ENCODE measurements at places on chromosomes 6 and 20.

GRCh38 chr6:53487080-53487479, 57.8 kb downstream of the GCLC start:
- no peak for DNase-seq

DNA sequence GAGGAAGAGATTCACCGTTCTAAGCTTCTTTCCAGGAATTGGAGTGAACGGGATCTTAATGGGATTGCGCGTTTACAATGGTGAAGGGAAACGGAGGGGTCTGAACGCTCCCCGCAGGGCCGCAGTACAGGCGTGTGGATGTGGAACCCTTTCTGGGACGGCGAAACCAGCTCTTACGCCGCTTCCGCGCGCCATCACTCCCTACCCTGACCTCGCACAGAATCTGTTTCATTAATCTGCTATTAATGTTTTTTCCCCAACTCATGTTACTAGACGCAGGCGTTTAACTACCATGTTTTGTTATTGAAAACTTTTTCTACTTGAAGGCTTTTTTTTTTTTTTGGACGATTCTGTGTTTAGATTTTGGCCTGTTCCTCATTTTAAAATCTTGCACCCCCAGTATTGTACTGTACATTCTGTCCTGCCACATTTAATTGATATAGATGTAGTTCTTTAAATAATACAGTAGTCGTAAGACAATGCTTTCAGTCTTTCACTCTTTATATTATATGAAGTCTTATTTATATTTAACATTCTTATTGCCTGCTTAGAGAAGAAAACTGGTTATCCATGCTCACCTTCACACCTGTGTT, 696 bp upstream of the SUPT3H start:
- DNase-seq, result no peak

DNA sequence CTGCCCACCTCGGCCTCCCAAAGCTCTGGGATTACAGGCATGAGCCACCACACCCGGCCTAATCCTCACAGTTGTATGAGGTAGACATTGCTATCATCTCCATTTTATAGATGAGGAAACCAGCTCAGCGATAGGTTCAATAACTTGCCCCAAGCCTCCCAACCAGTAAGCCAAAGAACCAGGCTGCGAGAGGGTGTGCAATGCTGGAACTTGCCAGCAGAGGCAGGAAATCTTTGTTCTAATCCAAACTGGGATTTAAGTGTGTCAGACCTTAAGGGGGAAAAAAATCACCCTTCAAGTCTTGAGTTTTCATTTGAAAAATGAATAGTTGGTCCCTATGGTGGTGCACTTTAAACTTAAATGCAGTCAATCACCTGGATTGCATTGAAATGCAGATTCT, 20.1 kb upstream of the RNGTT start:
- DNase-seq, result no peak

- no peak for DNase-seq
These were observed 44.2 kb upstream of the ARFGEF2 start for GRCh38 chr20:48877304-48877703.

- DNase-seq, result no peak
These were observed 369.4 kb downstream of the BMP2 start for GRCh38 chr20:7136886-7137285.

DNA sequence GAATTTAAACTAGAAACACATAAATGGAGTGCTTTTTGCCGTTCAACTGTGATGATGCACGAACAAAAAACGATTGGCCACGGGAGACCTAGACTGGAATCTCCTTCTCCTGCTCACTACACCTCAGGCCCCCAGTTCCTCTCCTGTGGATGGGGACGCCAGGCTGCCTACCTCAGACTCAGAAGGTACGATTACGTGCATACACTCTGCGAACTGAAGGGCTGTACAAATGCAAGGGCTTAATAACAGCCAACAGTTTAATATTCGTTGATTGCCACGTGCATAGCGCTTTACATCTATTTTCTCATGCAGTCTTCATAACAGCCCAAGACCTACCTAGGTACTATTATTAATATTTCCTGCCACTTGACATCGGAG, 495 bp upstream of the ARMC2 start:
- no peak for DNase-seq

DNA sequence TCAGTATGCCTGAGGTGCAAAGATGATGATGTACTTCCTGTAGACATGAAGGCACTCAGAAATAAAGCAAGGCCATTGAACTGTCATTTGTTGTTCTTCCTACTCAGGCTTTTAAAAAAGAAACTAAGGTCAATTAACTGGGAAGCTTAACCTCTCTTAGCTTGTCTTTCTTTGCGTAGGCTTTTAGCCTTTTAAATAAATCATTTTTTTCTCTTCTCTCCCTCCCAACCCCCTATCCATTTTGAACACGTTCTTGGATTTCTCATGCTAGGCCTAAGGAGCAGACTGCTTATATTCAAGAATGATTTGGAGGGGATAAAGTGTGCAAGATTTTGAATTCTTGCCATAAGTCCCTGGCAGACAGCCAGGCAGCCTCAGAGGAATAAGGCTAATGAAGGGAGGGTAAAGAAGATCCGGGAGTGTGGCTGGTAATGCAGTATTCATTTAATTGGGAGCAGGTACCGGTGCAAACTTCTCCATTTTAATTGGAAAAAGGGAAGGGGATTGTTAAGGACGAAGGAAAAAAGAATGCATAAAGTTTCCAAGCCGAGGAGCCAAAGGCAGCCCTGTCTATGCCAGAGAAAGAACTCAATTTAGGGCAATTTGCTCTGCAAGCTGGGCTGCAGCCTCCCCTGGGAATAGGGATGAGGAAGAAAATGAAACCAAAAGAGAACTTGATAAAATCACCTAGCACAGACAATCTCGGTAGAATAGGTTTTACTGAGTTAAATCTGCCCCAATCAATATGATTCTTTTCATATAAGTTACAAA, 343.8 kb upstream of the MMS22L start:
- no peak for DNase-seq

GRCh38 chr6:105794239-105794638, 291.9 kb upstream of the PRDM1 start:
- DNase-seq, result no peak

DNA sequence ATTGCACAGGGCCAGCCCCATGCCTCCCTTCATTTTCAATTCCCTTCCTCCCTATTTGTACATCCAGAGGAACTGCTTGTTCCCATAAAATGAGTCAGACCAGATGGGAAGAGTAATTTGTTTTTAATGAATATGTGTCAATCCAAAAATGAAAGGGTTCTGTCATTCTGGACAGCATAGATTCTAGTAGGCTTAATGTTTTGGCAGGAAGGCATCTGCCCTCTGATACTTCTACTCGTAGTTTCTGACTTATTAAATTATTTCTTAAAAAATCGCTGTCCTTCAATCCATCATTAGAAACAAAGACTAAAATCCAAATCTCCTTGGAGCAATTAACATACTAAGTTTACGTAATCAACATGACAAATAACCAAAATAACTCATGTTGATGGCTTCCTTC, 665.5 kb downstream of the TENT5A start:
- DNase-seq, result no peak

DNA sequence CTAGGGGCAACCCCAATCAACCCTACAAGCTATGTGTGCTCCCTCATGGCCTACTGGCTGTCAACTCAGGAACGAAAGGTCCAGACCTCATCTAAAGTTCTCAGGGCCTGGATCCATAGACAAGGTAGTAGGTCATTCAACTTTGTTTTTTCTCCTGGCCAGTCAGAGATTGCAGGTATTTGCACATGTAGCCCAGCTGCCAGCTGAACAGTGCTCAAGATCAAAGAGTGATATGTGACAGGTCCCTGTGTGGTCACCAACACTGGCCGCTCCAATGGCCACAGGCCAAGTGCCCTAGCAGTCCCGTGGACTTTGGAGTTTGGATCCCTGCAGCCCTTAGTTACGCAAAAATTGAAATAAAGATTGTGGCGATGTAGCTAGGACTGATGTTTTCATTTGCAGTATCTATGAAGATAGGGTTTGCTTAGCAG, 60.6 kb upstream of the ATXN1 start:
- DNase-seq, result no peak

DNA sequence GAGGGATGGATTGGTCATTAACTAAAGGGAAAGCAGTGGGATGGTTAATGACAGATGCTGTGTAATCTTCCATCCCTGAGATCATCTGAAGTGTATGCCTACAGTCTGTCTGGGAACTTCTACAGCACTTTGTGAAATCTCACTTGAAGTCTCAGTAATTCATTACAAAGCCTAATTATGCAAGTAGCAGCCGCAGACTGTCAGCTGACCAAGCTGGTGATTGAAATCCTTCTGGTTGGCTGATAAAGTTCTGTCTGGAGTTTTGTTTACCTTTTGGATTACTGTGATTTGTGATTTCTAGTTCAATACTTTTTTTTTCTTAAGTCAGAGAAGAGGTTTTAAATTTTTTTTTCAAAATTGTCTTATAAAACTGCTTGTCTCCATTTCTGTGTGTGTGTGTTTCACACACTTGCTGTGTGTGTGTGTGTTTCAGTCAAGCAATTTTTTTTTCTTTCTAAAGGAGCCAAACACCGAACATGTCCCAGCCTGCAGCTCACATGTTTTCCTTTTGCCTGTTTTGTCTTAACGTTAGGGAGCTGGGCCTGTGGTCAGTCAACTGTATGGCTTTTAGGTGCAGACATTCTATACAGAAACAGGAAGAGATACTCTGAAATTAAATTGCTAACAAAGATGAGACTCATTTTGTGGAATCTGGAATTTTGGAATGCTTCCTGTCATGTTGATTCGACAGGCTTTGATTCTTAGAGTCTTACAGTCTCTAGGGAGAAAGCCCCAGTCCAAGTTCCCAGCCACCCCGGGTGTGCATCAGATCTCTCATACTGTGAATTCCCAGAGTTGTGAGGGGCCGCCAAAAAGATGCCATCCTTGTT, 28.5 kb upstream of the ADGRF4 start:
- DNase-seq, result no peak

Data from stimulated activated CD8-positive, alpha-beta memory T cell treated with anti-CD3 and anti-CD28 coated beads, Interleukin-4, amount 100 ng/mL, for 24 hours (primary cell).